ENCODE measurements at places on chromosomes 16 and 17. TPM values are rescaled to one million over a fixed set of nuclear protein-coding genes. Genes with fewer than 3 reads are reported as not detected.

- no peaks in the 10 kb centered on the region for H3K4me1 ChIP-seq
- H3K27ac ChIP-seq, result no peak overlapping the region
- no peaks in the 10 kb centered on the region for H3K36me3 ChIP-seq
- H3K27me3 ChIP-seq, result no peaks in the 10 kb centered on the region
- no peak overlapping the region for H3K4me3 ChIP-seq
- no peak for DNase-seq
These were observed 16.9 kb downstream of the MYO1D start for GRCh38 chr17:32859857-32860525.

The PIRT gene
- total RNA-seq, result not detected

GRCh38 chr16:76959166-76959565 lies 231.8 kb upstream of the MON1B start:
- H3K4me1 ChIP-seq, result no peaks in the 10 kb centered on the region
- no peaks in the 10 kb centered on the region for H3K27me3 ChIP-seq
- no peak for DNase-seq

GRCh38 chr17:44636562-44636961 lies 19.7 kb upstream of the MEIOC start:
- H3K4me1 ChIP-seq, result no peaks in the 10 kb centered on the region
- H3K27me3 ChIP-seq, result no peaks in the 10 kb centered on the region
- DNase-seq, result no peak
- H3K27ac ChIP-seq, result no peak overlapping the region

DNA sequence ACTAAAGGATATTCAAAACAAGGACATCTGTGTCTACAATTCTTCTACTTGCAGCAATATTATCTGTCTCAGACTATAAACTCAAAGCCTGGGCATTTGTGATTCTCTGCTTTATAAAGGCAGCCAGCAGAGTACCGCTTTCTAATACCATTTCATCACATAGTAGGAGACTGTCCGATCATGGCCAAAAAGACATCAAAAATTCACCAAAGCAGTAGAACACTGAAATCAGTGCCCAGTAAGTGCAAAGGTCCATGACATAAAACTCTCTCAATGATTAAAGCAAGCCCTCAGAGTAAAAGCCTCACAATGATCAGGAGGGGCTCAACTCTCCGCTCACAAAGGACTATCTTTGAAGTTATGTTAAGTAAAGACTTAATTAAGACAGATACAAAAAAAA lies 23.0 kb downstream of the ERN1 start:
- H3K4me3 ChIP-seq, result no peak overlapping the region
- no peaks in the 10 kb centered on the region for H3K27me3 ChIP-seq
- no peak for DNase-seq
- H3K4me1 ChIP-seq, result peaks cover 51% of the 10 kb centered on the region
- H3K36me3 ChIP-seq, result no peaks in the 10 kb centered on the region
- H3K27ac ChIP-seq, result no peak overlapping the region

DNA sequence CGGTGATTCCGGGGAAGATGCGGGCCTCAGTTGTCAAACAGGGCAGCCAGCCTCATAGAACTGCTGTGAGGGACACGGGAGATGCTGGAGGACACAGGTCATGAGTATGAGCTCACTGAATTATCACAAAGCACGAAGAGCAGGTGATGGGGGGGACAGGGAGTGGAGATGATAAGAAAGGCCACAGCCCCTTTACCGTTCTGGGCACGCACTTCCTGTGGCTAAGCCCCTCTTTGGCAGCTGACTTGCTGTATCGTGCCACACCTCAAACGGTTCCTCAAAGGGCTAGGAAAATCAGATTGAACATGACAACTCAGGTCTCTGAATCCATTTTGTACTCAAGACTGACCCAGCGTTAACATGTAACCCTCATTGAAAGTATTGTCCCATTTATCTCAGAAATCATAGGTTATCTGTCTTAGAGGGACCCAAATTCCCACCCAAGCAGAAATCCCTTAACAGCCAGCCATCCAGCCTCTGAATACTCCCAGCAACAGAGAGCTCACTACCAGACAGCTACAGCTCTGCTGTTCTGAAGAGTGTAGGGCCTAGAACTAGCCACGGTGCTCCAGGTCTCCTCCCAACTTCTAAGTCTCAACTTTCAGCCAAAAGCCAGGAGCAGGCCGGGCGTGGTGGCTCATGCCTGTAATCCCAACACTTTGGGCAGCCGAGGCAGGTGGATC lies 5.0 kb upstream of the SRL start:
- no peaks in the 10 kb centered on the region for H3K27me3 ChIP-seq
- H3K27ac ChIP-seq, result no peak overlapping the region
- no peak for DNase-seq
- no peaks in the 10 kb centered on the region for H3K4me1 ChIP-seq
- H3K4me3 ChIP-seq, result no peak overlapping the region

- no peaks in the 10 kb centered on the region for H3K36me3 ChIP-seq
- H3K4me3 ChIP-seq, result peak overlapping the region; percentile 71
- H3K27me3 ChIP-seq, result peaks cover 40% of the 10 kb centered on the region
- peaks cover 41% of the 10 kb centered on the region for H3K4me1 ChIP-seq
- no peak overlapping the region for H3K27ac ChIP-seq
These were observed 795 bp upstream of the PAQR4 start for GRCh38 chr16:2968368-2968737.

The JMJD8 gene
- total RNA-seq, result 55.9 TPM

The CACNG1 gene
- not detected for total RNA-seq

- H3K4me3 ChIP-seq, result no peak overlapping the region
- no peak overlapping the region for H3K27ac ChIP-seq
- peaks cover 7% of the 10 kb centered on the region for H3K27me3 ChIP-seq
- H3K4me1 ChIP-seq, result no peaks in the 10 kb centered on the region
- DNase-seq, result no peak
These were observed 29.2 kb upstream of the EFCAB3 start for GRCh38 chr17:62351176-62351575.

- no peak overlapping the region for H3K27ac ChIP-seq
- no peaks in the 10 kb centered on the region for H3K36me3 ChIP-seq
- peak overlapping the region; percentile 49 for H3K4me3 ChIP-seq
- peak; percentile 34 for DNase-seq
- no peaks in the 10 kb centered on the region for H3K27me3 ChIP-seq
- H3K4me1 ChIP-seq, result peaks cover 61% of the 10 kb centered on the region
These were observed 1.7 kb upstream of the ANKRD13B start for GRCh38 chr17:29591146-29591736.

The MT4 gene
- not detected for total RNA-seq

GRCh38 chr17:37483311-37484039 lies 6.2 kb upstream of the DUSP14 start:
- H3K27ac ChIP-seq, result no peak overlapping the region
- no peaks in the 10 kb centered on the region for H3K36me3 ChIP-seq
- H3K27me3 ChIP-seq, result no peaks in the 10 kb centered on the region
- DNase-seq, result no peak
- no peak overlapping the region for H3K4me3 ChIP-seq

- no peaks in the 10 kb centered on the region for H3K4me1 ChIP-seq
- no peaks in the 10 kb centered on the region for H3K27me3 ChIP-seq
- no peak overlapping the region for H3K4me3 ChIP-seq
- no peaks in the 10 kb centered on the region for H3K36me3 ChIP-seq
- H3K27ac ChIP-seq, result no peak overlapping the region
These were observed 8.4 kb upstream of the GAA start for GRCh38 chr17:80092959-80093358.

- peak within 1 kb of the TSS; percentile 89 for H3K27ac ChIP-seq
- H3K27me3 ChIP-seq, result peaks cover 44% of the 10 kb centered on the region
- peak within 1 kb of the TSS; percentile 85 for H3K4me3 ChIP-seq
These were observed at the start of gene CBX4 for GRCh38 chr17:79839356-79840268. Gene CBX4, minus strand, starts transcription at chr17:79839440. Its CDS starts 189 bp downstream, at chr17:79839251.

GRCh38 chr17:47219621-47220475 lies 10.7 kb downstream of the MYL4 start:
- H3K4me1 ChIP-seq, result peaks cover 49% of the 10 kb centered on the region
- peak overlapping the region; percentile 48 for H3K27ac ChIP-seq
- H3K36me3 ChIP-seq, result no peaks in the 10 kb centered on the region
- no peaks in the 10 kb centered on the region for H3K27me3 ChIP-seq
- DNase-seq, result no peak

DNA sequence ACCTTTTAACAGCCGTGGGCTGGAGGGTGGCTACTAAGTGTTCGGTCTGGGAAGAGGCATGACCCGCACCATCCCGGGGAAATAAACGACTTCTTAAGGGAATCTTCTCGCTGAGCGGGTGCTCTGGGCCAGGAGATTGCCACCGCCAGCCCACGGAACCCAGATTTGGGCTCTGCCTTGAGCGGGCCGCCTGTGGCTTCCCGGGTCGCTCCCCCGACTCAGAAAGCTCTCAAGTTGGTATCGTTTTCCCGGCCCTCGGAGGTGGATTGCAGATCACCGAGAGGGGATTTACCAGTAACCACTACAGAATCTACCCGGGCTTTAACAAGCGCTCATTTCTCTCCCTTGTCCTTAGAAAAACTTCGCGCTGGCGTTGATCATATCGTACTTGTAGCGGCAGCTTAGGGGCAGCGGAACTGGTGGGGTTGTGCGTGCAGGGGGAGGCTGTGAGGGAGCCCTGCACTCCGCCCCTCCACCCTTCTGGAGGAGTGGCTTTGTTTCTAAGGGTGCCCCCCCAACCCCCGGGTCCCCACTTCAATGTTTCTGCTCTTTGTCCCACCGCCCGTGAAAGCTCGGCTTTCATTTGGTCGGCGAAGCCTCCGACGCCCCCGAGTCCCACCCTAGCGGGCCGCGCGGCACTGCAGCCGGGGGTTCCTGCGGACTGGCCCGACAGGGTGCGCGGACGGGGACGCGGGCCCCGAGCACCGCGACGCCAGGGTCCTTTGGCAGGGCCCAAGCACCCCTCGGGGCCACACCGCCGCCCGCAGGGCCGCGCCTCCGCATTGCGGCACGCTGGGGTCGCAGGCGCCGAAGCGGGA lies 3.6 kb upstream of the CBX4 start:
- H3K36me3 ChIP-seq, result no peaks in the 10 kb centered on the region
- DNase-seq, result peak; percentile 42
- H3K27ac ChIP-seq, result no peak overlapping the region

The AURKB gene
- total RNA-seq, result 88.1 TPM

The TBC1D3 gene
- total RNA-seq, result 1.6 TPM

- H3K4me1 ChIP-seq, result peaks cover 23% of the 10 kb centered on the region
- no peaks in the 10 kb centered on the region for H3K27me3 ChIP-seq
- no peaks in the 10 kb centered on the region for H3K36me3 ChIP-seq
- no peak overlapping the region for H3K4me3 ChIP-seq
- DNase-seq, result no peak
These were observed 26.6 kb downstream of the NLK start for GRCh38 chr17:28069061-28069460.

- H3K27ac ChIP-seq, result no peak overlapping the region
- no peaks in the 10 kb centered on the region for H3K36me3 ChIP-seq
- no peak overlapping the region for H3K4me3 ChIP-seq
- no peak for DNase-seq
- no peaks in the 10 kb centered on the region for H3K4me1 ChIP-seq
These were observed 34.7 kb upstream of the ENPP7 start for GRCh38 chr17:79695797-79696609.

GRCh38 chr17:42410319-42410685 lies 12.8 kb downstream of the CAVIN1 start:
- H3K4me1 ChIP-seq, result peaks cover 22% of the 10 kb centered on the region
- no peak overlapping the region for H3K27ac ChIP-seq
- no peaks in the 10 kb centered on the region for H3K36me3 ChIP-seq
- no peak overlapping the region for H3K4me3 ChIP-seq
- H3K27me3 ChIP-seq, result no peaks in the 10 kb centered on the region
- no peak for DNase-seq

GRCh38 chr17:67076290-67076689 lies 31.9 kb downstream of the CACNG1 start:
- no peak overlapping the region for H3K4me3 ChIP-seq
- H3K27ac ChIP-seq, result no peak overlapping the region

The HOXB8 gene
- not detected for total RNA-seq

DNA sequence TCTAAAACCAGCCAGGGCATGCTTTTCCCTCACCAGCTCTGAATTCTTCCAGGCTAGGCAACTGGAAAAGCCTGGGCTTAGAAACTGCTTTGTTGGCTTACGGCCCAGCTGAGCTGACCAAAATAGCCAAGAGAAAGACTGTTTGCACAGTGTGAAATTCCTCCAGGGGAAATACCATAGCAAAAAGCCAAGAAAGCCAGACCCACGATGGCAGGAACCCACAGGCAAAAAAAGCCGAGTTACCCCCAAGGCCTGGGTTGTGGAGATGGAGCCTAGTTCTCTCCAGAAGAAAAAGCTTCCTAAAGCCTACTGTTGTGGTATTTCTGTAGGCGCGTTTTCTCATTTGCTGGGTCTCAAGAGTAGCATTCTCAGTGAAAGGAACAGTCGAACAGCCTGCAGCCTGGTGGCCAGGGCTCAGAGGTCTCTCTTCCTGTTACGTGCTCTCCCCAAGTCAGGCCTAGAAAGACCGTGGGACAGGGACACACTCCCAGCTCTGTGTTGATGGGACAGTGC lies 9.2 kb downstream of the SP2 start:
- DNase-seq, result no peak
- H3K36me3 ChIP-seq, result peaks cover 11% of the 10 kb centered on the region
- no peak overlapping the region for H3K27ac ChIP-seq
- no peak overlapping the region for H3K4me3 ChIP-seq

GRCh38 chr17:12646761-12647422 lies 18.8 kb upstream of the MYOCD start:
- DNase-seq, result no peak
- no peak overlapping the region for H3K4me3 ChIP-seq
- no peak overlapping the region for H3K27ac ChIP-seq
- H3K36me3 ChIP-seq, result no peaks in the 10 kb centered on the region
- no peaks in the 10 kb centered on the region for H3K27me3 ChIP-seq

GRCh38 chr16:27974896-27975540 lies 88.5 kb downstream of the GSG1L start:
- no peak overlapping the region for H3K27ac ChIP-seq
- H3K27me3 ChIP-seq, result no peaks in the 10 kb centered on the region
- no peak overlapping the region for H3K4me3 ChIP-seq
- no peaks in the 10 kb centered on the region for H3K36me3 ChIP-seq
- no peaks in the 10 kb centered on the region for H3K4me1 ChIP-seq

GRCh38 chr17:33925649-33926048 lies 329.4 kb upstream of the CCL2 start:
- no peaks in the 10 kb centered on the region for H3K36me3 ChIP-seq
- H3K27me3 ChIP-seq, result no peaks in the 10 kb centered on the region
- H3K4me3 ChIP-seq, result no peak overlapping the region
- no peaks in the 10 kb centered on the region for H3K4me1 ChIP-seq
- H3K27ac ChIP-seq, result no peak overlapping the region

GRCh38 chr16:4011940-4012629 lies 104.2 kb downstream of the ADCY9 start:
- H3K27me3 ChIP-seq, result no peaks in the 10 kb centered on the region
- H3K4me1 ChIP-seq, result no peaks in the 10 kb centered on the region
- no peak for DNase-seq
- H3K27ac ChIP-seq, result no peak overlapping the region

The CMTM2 gene
- 0.24 TPM for total RNA-seq

DNA sequence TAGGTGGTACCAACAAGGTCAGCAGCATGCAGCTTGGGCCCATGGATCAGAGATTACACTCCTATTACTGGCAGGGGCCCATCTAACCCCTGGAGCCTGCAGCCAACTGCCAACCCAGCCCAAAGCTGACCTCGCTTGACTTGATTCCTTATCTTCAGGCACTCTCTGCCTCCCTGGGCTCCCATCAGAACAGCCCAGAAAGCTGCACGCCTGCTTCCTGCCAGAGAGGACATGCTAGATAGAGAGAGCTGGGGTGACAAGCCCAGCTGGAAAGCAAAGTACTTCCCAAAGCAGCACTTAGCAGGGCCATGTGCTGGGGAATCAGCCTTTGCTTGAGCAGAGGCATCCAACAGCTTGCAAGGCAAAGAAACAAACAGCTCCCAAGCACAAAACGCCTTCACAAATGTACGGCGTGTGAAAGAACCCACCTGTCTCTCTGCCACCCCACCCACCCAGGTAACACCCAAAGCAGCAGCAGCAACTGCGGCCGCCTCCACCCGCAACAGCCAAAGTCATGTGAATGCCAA lies 74.2 kb upstream of the NLK start:
- no peaks in the 10 kb centered on the region for H3K27me3 ChIP-seq
- peak overlapping the region; percentile 0 for H3K27ac ChIP-seq
- no peaks in the 10 kb centered on the region for H3K36me3 ChIP-seq
- no peaks in the 10 kb centered on the region for H3K4me1 ChIP-seq

The C16orf46 gene
- 0.59 TPM for total RNA-seq

All from CD8-positive, alpha-beta memory T cell (primary cell).